ENCODE measurements at places on chromosomes 6 and 20. TPM values are rescaled to one million over a fixed set of nuclear protein-coding genes. Genes with fewer than 3 reads are reported as not detected.

The RPP40 gene
- 17.9 TPM for total RNA-seq

The HLA-DRB5 gene
- total RNA-seq, result not detected

The COX4I2 gene
- total RNA-seq, result 0.13 TPM

The RAET1G gene
- 1.6 TPM for total RNA-seq

The LINC00237 gene
- total RNA-seq, result not detected

The MOG gene
- not detected for total RNA-seq

The CDH4 gene
- 0.10 TPM for total RNA-seq

The GUCA1A gene
- not detected for total RNA-seq

The OR12D3 gene
- not detected for total RNA-seq

The CST1 gene
- 31.1 TPM for total RNA-seq

The CLIC5 gene
- total RNA-seq, result under 0.01 TPM

The SYNGAP1 gene
- 16.1 TPM for total RNA-seq

The RNF182 gene
- total RNA-seq, result 9.7 TPM

The SPDEF gene
- not detected for total RNA-seq

The ELMO2 gene
- total RNA-seq, result 46.2 TPM

The TGM3 gene
- not detected for total RNA-seq

The ADAM33 gene
- total RNA-seq, result 15.3 TPM

The SH3BGRL2 gene
- total RNA-seq, result 2.2 TPM

The ZC2HC1B gene
- total RNA-seq, result not detected

The LST1 gene
- 0.23 TPM for total RNA-seq

The IL17A gene
- not detected for total RNA-seq

The GPLD1 gene
- 0.46 TPM for total RNA-seq

The BNIP5 gene
- not detected for total RNA-seq

The TMEM170B gene
- 2.2 TPM for total RNA-seq

The DDO gene
- 3.6 TPM for total RNA-seq

The PTPRK gene
- 59.6 TPM for total RNA-seq

The OVOL2 gene
- not detected for total RNA-seq

The CPNE5 gene
- total RNA-seq, result 0.20 TPM

The FAM83D gene
- total RNA-seq, result 7.8 TPM

The NRSN1 gene
- not detected for total RNA-seq

The CFB gene
- 49.7 TPM for total RNA-seq

The PRSS16 gene
- total RNA-seq, result 0.33 TPM

The GINS1 gene
- 4.5 TPM for total RNA-seq

The SCRT2 gene
- not detected for total RNA-seq

Data from smooth muscle cell of the pulmonary artery (primary cell).